Fibroblast of the aortic adventitia (primary cell): ENCODE measurements at places on chromosomes 7 and 10. TPM values are rescaled to one million over a fixed set of nuclear protein-coding genes. Genes with fewer than 3 reads are reported as not detected.

GDF2 gene
- not detected in 2 replicates for total RNA-seq

TBXAS1 gene
- 2.4 and 2.6 TPM in 2 replicates for total RNA-seq

ATP6V1F gene
- total RNA-seq, result 6.1 and 76.7 TPM in 2 replicates

RPEL1 gene
- total RNA-seq, result under 0.01 and 0.82 TPM in 2 replicates

TET1 gene
- total RNA-seq, result 3.3 and 9.3 TPM in 2 replicates

SERPINE1 gene
- 23.1 and 341 TPM in 2 replicates for total RNA-seq

NACAD gene
- 3.6 and 5.5 TPM in 2 replicates for total RNA-seq

CDK1 gene
- total RNA-seq, result 0.90 and 82.9 TPM in 2 replicates

FAM25G gene
- total RNA-seq, result not detected in 2 replicates

ABCA13 gene
- total RNA-seq, result 0.54 TPM in 1 of 2 replicates, not detected in the other

ST8SIA6 gene
- total RNA-seq, result 0.09 TPM in 1 of 2 replicates, not detected in the other

TMEM176B gene
- 1.9 TPM in 1 of 2 replicates, not detected in the other for total RNA-seq

HK1 gene
- 84.1 and 98.2 TPM in 2 replicates for total RNA-seq

TMEM184A gene
- total RNA-seq, result not detected in 2 replicates

FERD3L gene
- total RNA-seq, result not detected in 2 replicates

CASD1 gene
- total RNA-seq, result 4.9 and 18.7 TPM in 2 replicates

DKK1 gene
- 51.7 and 123 TPM in 2 replicates for total RNA-seq

LRGUK gene
- total RNA-seq, result 0.09 and 0.82 TPM in 2 replicates

ARL4A gene
- 13.2 and 25.8 TPM in 2 replicates for total RNA-seq

ASZ1 gene
- not detected in 2 replicates for total RNA-seq

CH25H gene
- total RNA-seq, result 2.2 TPM in 1 of 2 replicates, not detected in the other
